ENCODE measurements at places on chromosomes 12 and 14.

DNA sequence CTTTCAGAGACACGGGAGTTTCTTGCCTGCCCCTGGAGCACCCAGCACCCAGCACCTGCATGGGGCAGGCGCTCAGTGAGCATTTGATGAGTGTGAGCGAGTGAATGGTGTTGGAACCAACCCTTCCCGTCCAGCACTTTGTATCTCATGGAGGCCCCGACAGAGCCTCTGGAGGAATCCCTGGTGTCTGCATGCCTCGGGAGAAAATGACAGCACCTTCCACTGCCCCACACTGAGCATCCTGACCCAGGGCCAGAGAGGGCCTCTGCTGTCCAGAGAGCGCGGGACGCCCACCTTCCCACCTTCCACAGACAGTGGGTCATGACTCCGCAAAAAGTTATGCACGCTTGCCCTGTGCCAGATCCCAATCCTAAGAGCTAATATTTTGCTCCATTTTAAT is 103.0 kb upstream of the BCL11B start:
- no peak for DNase-seq

GRCh38 chr12:129106772-129107171 is 253.5 kb downstream of the GLT1D1 start:
- DNase-seq = no peak

GRCh38 chr12:116803013-116803736 is 65.1 kb downstream of the RNFT2 start:
- DNase-seq = no peak

DNA sequence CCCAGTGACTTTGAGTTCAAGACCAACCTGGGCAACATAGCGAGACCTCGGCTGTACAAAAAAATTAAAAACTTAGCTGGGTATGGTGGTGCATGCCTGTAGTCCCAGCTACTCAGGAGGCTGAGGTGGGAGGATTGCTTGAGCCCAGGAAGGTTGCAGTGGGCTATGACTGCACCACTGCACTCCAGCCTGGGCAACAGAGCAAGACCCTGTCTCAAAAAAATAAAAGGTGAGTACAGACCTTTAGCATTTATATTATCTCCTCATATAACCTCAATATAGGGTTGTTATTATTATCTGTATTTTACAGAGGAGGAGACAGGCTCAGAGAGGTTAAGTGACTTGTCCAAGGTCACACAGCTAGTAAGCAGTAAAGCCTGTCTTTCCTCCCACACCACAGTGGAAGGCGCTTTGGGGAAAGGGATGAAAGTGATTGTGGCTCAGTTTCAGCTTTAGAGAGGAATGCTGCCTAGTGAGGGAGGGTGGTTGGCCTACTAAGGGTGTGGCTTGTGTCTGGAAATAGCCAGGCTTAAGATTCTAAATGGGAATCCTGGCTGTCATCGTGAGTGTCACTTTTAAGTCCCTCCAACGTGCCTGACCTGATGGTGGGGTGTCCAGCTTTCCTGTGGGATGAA is 7.2 kb downstream of the TPCN1 start:
- DNase-seq = no peak

DNA sequence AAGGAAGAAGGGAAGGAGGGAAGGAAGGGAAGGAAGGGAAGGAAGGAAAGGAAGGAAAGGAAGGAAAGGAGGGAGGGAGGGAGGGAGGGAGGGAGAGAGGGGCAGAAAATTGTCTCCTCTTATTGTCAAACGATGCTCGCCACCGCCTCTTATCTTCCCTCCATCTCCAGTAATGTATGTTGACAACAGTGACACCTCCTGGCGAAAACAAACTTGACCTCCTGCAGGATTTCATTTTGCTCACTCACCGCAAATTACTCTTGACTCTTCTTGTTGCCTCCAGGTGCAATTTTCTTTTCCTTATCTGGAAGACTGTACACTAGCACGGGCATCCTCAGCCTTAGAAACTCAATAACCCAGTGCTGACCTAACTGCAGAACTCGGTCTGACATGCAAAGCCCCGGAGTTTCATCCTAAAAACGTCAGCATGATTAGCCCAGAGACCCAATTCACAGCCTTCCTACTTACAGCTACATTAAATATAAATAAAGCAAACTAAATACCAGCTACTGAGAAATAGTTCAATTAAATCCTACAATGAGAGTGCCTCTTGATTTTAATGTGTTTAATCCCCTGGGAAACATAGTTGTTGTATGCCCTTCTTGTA is 512.4 kb upstream of the TMPO start:
- no peak for DNase-seq

- DNase-seq = no peak
Measured at GRCh38 chr12:25811656-25812126, 146.8 kb upstream of the RASSF8 start.

DNA sequence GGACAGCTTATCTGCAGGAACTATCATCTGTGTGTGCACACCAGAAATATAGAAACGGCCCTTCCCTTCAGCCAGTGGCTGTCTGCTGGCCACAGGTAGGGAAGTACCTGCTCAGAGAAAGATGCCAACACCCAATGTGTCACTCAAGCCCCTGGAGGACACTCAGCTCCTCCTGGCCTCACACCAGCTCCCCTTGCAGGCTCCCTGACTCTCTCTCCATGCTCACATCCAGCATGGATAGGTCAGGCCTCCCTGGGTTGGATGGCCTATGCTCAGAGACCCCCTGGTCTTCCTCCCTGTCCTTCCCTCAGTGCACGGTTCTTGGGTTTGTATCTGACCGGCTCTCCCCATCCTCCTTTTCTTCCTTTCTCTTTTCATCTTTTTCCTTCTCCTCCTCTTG is 202.1 kb downstream of the BCL11B start:
- no peak for DNase-seq

- DNase-seq = no peak
Measured at GRCh38 chr12:49795654-49796105, 32.5 kb downstream of the NCKAP5L start.

DNA sequence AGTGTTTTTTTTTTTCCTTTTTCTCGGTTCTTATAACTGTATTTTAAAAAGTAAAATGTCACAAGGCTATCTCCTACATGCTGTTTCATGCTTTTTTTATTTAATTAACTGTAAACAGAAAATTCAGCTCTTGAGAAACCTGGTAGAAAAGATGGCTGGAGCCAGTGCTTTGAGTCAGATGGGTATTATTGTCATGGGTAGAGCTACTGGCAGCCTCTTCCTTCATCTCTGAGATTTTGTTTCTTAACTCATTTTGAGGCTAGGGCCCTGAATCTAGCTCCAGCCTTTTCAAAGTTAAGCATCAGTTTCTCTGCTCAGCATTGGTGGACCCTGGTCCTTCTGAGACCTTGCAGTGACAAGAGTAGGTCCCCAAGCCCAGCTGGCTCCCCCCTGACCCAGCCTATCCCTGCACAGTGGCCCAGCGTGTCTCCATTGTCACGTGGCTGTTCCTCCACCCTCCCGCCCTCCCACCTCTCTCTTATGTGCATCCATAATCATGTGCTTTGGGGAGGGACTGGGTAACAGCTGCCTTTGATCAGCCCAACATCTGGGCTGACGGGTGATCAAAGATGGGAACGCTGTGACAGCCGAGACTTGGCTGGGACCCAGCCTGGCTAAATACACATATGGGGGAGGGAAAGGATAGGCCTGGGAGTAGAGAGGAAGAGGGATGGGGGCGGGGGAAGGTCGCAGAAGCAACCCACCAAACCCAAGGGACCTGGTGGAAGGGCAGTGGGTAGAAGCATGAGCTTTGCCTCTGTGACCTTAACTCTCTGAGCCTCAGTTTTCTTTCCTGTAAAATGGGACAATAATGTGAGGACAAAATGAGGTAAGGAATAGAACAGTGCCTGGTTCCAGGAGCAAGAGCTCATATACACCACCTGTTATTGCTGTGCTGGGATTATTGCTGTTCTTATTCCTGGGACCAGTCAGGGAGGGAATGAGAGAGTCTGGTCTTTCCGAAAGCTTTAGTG is 24.4 kb upstream of the RBM19 start:
- DNase-seq = no peak

- DNase-seq = no peak
Measured at GRCh38 chr12:72077111-72077820, 138.6 kb downstream of the TPH2 start.

- DNase-seq = peak; percentile 47
Measured at GRCh38 chr12:9634177-9634803, 26.6 kb upstream of the KLRB1 start.

- no peak for DNase-seq
Measured at GRCh38 chr12:50314636-50315312, 31.5 kb upstream of the LIMA1 start.

All from activated effector memory CD4-positive, alpha-beta T cell treated with Interleukin-2 at 50 U/mL for 16 hours (primary cell).